ENCODE measurements at places on chromosomes 7 and 10.

DNA sequence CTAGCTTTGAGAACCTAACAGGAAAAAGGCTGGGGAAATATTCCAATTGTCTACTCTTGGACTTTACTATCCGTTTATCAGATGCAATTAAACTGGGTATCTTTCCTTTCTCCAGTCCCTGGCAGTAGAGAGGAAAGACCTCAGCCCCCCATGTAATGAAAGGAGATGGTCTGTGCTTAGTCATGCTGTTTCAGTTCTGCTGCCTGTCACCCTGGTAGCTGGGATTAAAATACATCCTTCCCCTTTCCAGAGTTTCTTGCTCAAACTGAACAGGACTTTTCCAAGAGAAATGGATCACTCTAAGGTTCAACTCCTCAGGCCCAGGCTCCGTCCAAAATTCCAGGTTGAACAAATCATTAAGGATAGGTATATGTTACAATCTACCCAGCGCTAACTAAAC, 202.9 kb downstream of the PTEN start:
- DNase-seq: no peak

GRCh38 chr10:12785415-12785831, 216.1 kb downstream of the CCDC3 start:
- no peak for DNase-seq

DNA sequence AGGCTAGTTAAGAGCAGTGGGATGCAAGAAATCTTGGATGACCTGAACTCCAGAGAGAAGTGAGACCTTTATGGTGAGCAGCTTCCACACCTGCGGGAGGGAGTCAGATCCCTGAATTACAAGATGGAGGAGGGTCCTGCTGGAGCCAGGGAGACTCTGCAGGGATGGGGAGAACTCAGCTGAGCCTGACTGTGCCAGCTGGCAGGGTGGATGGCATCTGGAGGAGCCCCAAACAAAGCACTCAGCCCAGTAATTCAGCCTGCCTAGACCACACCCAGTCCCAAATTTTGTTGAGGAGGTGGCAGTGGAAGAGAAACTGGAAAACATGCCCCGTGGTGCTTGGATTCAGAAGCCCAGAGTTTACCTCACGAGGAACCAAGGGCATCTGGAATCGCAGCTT, 208.2 kb downstream of the WDR11 start:
- DNase-seq: no peak

DNA sequence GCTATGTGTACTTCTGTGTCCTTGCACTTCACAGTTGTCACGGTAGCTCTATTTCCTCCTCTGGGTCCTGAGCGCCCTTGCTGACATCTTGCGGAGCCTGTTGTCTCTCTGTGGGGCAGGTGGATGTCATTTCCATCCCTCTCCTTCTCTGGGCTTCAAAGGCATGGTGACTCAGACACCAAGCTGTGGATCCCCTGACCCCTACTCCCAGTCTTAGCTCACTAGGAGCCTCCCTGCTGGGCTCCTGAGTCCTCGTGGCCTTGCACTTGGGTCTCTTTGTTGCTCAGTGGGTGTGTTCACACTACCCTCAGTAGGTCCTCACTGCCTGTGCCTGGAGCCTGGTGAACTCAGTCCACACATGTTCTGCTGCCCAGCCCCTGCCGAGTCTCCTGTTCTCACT, 100.3 kb upstream of the PAX2 start:
- DNase-seq: no peak

GRCh38 chr7:98997846-98998245, 119.5 kb downstream of the TRRAP start:
- DNase-seq: no peak

- DNase-seq: no peak
These were observed 16.5 kb downstream of the AVL9 start for GRCh38 chr7:32511791-32512190.

DNA sequence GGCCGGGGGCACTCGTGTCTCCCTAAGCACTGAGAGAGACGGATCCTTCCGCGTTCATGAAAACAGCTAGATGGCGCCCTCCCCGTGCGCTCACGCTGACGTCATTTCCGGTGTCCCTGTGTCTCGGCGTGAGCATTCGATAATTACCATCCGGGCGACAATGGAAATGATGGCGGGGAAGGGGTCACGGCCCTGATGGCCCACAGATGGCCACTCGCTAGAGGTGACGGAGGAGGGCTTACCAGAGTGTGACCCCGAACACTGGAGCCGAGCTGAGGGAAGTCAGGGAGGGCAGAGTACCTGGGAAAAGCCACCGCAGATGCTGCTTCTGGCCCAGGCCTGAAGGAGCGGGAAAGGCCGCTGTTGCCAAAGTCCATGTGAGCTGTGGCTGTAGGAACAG, 222.9 kb downstream of the TCERG1L start:
- DNase-seq: no peak

- DNase-seq: no peak
These were observed 29.9 kb downstream of the SORBS1 start for GRCh38 chr10:95531058-95531809.

DNA sequence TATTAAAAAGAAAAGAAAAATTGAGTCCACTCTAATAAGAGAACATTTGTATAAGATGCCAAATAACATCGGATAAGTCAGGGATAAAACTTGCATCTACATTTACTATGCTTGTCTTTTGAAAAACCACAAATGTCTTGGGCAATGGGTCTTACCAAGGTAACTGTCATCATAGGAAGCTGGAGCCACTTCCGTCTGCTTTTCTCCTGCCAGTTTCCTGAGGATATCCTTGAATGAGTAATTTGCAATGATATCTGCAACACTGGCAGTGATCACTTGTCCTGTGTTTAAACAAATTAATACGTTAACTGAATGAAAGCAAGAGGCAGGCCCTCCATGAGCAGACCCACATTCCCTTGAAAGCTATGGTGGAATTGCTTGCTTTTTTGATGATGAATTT, 47.3 kb downstream of the ITGA8 start:
- DNase-seq: no peak

DNA sequence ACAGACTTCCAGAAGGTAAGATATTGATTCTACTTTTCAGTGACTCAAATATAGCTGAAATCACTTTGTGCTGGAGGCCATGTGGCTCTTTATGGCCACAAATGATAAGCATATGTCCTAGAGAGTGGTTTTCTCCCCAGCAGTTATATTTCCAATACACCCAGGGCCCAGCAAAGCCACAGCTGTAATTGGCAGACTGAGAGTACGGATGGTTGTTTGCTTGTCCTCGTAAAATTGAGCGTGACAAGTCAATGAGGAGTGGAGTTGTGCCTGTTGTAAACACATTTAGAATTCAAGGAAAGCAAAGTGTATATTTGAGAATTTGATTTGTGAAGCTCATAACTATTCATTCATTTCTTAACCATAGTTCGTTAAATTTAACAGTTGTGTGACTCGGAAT, 201.8 kb downstream of the LHFPL3 start:
- no peak for DNase-seq

GRCh38 chr7:151756076-151756731, 120.7 kb downstream of the PRKAG2 start:
- DNase-seq: no peak

DNA sequence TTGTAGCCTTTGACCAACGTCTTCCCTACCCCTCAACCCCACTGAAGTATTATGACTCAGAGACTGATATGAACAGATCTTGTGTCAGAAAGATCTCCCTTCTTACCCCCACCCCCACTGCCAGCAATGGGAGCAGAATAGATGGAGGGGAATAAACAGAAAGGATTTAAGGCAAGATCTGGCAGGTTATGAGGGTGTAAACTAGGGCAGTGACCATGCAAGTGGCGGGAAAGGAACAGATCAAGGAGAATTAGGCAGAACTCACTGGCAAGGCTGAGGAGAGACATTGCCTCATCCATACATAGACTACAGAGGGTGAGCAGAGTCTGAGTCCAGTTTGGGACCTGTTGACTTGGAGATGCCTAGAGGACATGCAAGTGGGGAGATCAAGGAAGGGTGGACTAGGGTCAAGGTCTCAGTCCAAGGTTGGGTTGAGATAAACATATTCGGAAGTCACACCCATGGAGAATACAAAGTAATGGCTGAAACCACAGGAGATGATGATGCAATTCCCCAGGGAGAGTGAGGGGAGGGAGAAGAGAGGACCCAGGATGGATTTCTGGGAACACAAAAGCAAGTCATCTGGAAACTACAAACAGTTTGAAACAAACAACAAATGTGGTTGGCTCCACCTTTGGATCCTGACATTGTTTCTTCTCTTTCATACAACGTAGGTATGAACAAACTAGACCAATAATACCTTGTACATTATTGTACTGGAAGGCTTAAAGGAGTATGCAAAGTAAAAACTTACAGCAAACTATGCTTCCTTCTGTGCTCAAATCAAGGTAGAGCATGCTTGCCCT, 44.9 kb upstream of the IL6 start:
- DNase-seq: no peak

GRCh38 chr10:56449770-56450169, 88.7 kb upstream of the ZWINT start:
- no peak for DNase-seq

DNA sequence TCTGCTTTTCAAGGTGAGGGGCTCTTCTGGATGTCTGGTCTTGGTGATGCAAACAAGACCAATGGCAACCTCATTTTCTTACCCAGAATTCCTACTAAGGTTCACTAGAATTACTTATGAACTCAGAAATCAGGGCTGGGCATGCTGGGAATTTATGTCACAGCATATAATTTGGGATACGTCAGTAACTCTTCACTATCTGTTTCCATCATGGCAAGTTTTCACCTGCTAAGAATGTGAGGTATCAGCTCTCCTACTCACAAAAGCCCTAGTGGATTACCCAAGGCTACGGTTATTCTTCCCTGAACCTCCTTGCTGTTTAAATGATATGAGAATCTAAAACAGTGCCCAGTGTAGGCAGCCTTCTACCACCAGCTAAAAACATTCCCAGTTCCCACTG, 53.1 kb downstream of the PNLIPRP2 start:
- DNase-seq: no peak

DNA sequence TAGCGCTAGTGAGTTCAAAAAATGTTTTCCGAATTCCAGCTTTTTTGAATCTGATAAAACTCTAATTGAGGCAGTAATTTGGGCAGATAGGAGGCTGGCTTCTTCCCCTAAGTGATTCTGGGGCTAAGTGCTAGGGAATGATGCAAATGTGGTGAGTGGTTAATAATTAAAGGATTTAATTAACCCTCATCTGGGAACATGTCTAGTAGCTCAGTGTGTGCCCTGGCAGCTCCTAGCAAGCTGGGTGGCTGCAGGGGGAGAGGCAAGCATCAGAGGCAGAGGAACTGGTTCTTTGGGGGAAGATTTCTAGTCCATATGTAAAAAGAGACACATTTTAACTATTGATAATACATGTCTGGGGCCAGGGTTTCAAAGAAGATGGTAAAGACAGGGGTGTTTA, 354.5 kb downstream of the WDR11 start:
- no peak for DNase-seq

GRCh38 chr7:128014811-128015210, 16.4 kb downstream of the LRRC4 start:
- no peak for DNase-seq

All from NT2/D1 (cell line).